ENCODE measurements at places on chromosomes 7 and 10.
A peak's percentile ranks its signal among the peaks of the same experiment; 100 is the strongest.

- no peak for DNase-seq
Observed at GRCh38 chr10:12617191-12618175, 268.1 kb downstream of the CAMK1D start.

DNA sequence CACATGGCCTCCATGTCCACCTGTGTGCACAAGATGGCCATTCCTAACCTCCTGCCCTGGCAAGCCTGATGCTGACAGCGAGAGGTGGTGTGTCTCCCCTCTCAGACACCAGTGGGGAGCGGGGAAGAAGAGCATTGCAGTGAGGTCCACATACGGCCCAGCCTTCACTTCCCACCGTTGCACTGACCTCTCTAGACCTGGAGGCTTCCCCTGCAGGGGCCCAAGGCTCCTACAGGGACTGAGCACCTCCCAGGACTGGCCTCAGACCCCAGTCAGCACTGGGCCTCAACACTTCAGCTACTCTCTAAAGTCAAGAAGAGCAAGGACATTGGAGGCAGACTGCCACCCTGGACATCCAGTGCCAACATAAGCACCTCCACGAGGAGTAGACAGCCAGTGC is 15.9 kb downstream of the STK32C start:
- DNase-seq, result no peak

DNA sequence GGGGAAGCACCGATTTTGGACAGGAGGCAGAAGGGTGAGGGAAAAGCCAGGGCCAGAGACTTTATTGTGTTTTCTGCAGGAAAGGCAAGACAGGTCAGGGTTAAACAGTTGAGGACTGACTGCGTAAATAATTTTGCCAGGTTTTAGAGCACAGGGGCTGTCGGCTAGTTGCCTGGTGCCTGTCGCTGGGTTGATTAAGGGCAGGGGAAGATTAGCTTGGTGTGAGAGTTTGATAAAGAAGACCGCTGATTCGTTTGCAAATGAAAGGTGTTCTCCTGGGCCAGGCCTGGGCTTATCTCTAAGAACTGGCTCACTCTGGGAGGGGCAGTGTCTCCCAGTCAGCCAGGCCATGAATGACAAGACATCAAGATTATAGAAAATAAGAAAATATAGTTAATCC is 75.6 kb downstream of the SLC37A3 start:
- DNase-seq, result no peak

- DNase-seq, result no peak
Observed at GRCh38 chr7:26083113-26083512, 68.9 kb upstream of the NFE2L3 start.

- DNase-seq, result no peak
Observed at GRCh38 chr7:17849504-17849903, 90.8 kb downstream of the SNX13 start.

DNA sequence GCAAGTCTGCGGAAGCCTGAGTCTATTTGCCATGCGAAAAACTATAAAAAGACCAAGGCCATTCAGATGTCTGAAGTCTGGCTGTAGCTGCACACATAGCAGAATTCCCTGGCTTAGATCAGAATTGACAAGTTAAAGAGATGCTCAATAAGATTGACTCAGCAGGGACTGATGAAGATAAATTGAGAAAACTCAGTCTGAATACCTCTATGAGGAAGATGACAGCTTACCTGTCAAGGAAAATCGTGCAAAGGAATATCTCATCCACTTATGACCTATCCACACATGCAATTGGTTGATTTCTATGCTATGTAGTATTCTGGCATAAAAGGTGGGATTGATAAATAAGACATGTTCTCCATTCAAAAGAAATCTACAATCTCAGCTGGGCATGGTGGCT is 288.6 kb downstream of the BAMBI start:
- no peak for DNase-seq

- DNase-seq, result peak; percentile 55
Observed at GRCh38 chr7:44962483-44963251, 16.1 kb downstream of the MYO1G start.

DNA sequence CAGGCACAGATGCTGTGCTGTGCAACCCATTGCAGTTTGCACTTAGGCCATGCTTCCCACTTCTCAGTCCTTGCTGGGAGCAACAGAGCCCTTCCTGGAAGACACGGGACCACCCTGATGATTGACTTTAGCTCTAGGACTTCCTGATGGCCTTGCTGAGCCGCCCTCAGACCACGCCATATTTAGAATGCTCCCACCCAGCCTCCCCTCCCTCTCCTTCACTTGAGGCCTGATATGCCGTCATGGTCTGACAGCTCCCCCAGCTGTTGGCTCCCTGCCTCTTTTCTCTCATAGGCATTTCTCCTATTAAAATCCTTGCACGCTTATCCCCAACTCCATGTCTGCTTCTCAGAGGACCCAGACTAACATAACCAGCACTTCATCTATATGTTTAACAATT is 29.4 kb upstream of the GATAD1 start:
- no peak for DNase-seq

- no peak for DNase-seq
Observed at GRCh38 chr7:51344406-51345138, 28.0 kb upstream of the COBL start.

- no peak for DNase-seq
Observed at GRCh38 chr7:8817448-8818036, 384.1 kb downstream of the NXPH1 start.

- peak; percentile 59 for DNase-seq
Observed at GRCh38 chr7:5422396-5423305, 983 bp downstream of the TNRC18 start.

DNA sequence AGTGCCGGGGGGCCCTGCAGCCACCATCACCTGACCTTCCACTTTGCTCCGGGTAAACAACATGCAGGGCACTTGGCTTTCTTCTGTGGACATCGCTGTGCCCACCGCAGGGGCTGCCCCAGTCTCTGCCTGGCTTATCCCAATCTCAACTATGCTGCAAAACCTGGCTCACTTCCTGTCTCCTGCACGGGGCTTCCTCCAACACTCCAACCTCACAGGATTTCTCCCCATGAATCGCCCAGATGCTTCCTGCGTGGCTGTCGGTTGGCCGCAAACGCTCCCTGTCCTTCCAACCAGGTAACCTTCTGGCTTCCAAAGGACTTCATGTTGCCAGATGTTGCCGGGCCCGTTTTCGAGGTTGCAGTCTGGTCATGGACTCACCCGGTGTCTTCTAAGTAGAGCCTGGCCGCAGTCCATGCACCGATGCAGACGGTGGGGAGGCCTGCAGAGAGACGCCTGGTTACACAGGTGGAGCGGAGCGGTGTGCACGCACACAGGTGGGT is 109.0 kb downstream of the VIPR2 start:
- DNase-seq, result no peak

GRCh38 chr10:101668566-101668965 is 26.4 kb downstream of the FBXW4 start:
- DNase-seq, result no peak

DNA sequence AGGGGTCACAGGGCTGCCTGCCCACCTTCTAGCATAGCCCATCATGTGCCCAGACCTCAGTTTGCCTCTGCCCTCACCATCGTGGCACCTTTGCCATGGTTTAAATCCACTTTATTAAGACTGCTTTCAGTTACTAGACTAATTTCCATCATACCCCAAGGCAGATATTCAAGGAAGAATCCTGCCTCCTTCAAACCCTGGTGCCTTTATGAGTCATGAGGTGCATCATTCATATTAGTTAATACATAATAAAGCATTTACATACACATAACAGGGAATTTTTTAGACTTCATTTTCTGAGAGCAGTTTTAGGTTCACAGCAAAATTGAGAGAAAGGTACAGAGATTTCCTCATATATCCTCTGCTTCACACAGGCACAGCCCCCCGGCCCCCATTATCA is 62.8 kb downstream of the CXCL12 start:
- DNase-seq, result no peak

DNA sequence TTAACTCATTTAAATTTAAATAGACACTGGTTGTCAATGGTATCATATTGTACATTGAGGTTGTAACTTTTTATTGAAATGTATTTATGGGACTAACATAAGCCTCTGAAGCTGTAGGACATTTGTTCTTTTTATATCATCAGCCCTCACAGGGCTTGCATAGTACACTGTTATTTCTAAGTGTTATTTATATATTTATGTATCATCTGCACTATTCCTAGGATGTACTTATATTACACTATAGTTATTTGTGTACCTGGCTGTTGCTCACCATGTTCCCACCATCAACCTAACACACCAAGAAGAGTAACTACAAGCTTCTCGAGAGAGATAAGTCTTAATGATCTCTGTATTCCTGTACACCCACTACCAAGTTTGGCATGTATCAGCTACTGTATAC is 224.7 kb downstream of the PPP1R3A start:
- DNase-seq, result no peak

- no peak for DNase-seq
Observed at GRCh38 chr10:114831186-114831867, 9.7 kb downstream of the FHIP2A start.

Data from HuH-7.5 (cell line).